GM04503 (cell line): ENCODE measurements at places on chromosomes 2 and 18.

GRCh38 chr2:68256093-68256450 lies 3.7 kb upstream of the PPP3R1 start:
- DNase-seq = peak; percentile 56

DNA sequence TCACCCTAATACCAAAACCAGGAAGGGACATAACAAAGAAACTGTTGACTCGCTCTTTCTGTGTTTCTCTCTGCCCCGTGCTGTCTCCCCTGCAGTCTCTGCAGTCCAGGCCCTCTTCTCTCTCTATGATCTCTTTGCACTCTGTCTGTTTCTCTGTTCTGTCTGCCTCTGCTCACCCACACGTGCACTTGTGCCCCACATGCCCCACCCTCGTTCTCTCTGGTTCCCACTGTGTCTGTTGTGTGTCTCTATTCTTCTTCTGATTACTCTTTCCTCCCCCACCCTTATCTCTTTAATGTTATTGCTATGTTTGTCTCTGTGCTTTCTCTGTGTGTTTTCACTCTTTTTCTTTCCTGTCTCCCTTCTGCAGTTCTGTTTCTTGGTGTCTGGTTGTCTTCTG lies 54.0 kb downstream of the NAT8 start:
- no peak for DNase-seq

- peak; percentile 9 for DNase-seq
Measured at GRCh38 chr2:73640511-73640911, 1.7 kb downstream of the NAT8 start.

- DNase-seq = no peak
Measured at GRCh38 chr18:2569338-2570207, 1.7 kb downstream of the METTL4 start.

DNA sequence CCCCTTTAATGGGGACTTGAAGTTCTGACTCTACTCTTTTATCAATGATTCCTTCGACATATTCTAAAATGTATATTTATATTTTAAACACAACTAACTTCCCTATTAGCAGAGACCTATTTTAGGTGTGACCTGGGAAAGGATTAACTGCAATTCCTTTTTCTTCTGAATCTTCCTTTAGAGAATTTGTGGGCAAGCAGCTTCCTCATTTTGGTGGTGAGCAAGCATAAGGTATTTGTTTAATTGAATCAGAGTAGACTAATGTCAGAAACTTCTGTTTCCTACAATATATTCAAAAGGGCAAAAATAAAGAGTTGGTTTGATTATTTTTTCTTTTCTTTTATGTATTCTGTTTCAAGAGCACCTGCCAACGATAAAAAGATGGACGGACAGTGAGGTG lies 237.0 kb downstream of the IKZF2 start:
- no peak for DNase-seq

- no peak for DNase-seq
Measured at GRCh38 chr2:195009202-195009601, 647.8 kb upstream of the SLC39A10 start.

DNA sequence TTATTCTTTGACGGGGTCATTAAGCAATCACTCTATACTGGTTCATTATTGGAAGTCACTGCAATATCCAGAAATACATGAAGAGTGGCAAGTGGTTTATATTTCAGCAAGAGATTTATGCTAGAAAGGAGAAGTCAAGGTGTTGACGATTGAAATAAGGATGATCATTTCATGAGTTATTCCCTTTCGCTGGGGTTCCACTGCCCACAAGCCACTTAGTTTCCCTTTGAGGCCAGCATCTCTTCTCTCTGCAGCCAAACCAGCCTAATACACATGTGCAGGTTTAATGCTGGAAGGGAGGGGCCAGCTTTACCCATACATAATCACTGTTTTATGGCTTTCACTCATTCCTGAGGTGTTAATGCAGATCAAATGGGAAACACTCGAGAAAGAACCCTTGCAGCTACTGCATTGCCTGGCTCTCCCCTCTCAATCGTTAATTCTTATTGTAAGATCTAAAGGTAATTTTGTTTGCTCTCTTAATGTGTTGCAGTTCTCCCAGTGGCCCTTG lies 108.4 kb downstream of the MEIS1 start:
- DNase-seq = no peak

GRCh38 chr2:95313296-95314131 lies 16.4 kb downstream of the KCNIP3 start:
- DNase-seq = no peak

- DNase-seq = no peak
Measured at GRCh38 chr2:72349016-72349415, 201.4 kb upstream of the CYP26B1 start.

DNA sequence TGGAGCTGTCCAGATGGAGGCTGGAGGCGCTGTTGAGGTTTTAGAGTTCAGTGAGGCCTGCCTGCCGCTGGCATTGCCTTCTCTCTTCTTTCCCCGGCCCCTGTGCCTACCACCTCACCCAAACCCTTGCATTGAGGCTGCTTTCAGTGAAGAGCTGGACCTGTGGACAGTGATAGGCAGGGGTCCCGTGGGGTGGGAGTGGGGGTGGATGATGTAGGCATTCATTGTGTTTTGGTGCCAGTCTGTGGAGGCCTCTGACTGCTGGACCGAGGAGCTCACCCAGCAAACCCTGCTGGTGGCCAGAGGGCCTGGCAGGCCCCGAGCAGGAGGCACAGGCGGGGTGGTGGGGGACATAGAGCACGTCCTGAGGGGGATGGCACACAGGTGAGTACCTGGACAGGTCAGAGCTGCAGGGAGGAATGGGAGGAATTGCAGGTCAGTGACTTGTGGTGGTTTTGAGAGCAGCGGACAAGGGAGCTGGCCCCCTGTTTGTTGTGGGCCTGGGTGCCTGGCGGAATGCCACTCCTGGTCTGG lies 35.6 kb downstream of the NGEF start:
- DNase-seq = no peak

- DNase-seq = no peak
Measured at GRCh38 chr2:182682210-182682609, 33.8 kb upstream of the DNAJC10 start.

GRCh38 chr2:128714285-128714684 lies 395.6 kb upstream of the HS6ST1 start:
- DNase-seq = no peak
